GM18507 (cell line): ENCODE measurements at places on chromosomes 11 and 22.

DNA sequence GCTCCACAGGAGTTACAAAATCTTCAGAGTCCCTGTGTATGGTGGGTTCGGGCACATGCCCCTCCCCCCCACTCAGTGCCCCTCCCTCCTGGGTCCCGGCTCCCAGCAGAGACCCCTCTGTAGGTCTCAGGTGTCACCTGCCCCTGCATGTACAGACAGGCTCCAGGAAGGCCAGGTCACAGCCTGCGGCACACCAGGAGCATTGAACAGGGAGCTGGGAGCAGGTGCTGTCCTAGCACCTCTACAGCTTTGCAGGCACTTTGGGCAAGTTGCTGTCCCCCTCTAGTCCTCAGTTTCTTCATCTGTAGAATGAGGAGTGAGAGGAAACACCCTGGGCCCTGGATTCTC lies 80.1 kb upstream of the RTL6 start:
- DNase-seq: no peak

DNA sequence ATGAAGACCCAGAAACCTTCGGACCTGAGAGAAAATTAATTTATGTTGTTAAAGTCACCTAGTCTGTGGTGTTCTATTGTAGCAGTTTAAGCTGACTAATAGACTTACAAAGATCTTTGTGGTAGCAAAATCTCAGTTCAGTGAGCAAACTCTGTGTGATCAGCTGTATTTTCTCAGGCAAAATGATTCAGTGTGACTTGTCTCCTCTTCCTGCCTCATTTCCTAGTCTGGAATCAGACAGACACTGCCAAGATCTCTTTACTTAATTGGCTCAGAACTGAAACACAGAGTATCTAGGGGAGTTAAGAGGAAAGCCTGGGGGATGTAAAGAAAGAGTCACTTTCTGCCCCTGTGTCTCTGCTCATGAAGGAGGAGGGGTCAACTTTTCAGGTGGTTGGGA lies 564.7 kb downstream of the KCNA4 start:
- DNase-seq: no peak

- DNase-seq: no peak
These were observed 900.1 kb downstream of the BRD1 start for GRCh38 chr22:48927591-48927990.

DNA sequence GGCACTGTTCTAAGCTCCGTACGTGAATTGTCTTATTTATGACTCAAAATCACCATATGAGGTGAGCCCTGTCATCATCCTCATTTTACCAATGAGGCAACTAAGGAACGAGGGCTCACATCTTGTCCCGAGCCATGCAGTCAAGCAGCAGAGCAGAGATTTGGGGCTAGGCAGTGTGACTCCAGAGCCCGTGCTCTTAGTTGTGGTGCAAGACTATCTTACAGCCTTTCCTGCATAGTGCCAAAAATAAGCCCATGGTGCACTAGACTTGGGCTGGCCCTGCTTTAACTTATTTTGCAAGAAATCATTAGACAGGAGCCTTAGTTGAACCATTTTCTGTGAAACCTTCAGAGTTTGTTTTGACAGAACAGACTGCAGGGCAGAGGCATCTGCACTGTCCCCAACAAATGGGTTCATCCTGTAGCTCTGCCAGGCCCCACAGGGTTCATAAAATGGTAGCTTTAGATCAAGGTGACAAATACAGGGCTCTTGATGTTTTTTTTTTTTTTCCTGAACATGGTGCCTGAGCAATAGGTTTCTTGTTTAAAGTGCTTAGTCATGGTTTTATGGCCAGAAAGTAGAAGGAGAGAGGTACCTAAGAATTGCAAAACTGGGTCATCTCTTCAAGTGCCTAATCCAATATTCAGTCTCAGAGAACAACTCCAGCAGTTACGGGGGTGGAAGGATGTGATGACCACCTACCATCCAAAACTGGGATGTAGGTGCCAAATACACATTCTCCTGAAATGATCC lies 56.6 kb downstream of the BMAL1 start:
- DNase-seq: no peak

DNA sequence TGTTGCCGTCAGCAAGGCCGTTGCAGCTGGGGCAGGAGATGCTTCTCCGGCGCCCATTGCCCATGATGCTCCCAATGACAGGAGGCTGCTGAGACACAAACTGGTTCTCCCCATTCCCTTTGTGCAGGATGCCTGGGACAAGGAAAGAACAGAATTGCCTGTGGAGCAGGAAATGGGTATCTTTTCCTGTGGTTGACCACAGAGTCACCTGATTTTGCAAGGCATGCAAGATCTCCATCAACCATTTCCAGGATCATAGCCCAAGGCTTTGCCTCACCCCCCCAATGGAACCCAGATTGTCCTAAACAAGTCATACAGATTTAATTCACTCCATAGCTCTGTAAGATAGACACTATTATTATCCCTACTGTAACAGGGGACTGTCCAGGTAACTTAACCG lies 148.1 kb upstream of the NARS2 start:
- DNase-seq: no peak

DNA sequence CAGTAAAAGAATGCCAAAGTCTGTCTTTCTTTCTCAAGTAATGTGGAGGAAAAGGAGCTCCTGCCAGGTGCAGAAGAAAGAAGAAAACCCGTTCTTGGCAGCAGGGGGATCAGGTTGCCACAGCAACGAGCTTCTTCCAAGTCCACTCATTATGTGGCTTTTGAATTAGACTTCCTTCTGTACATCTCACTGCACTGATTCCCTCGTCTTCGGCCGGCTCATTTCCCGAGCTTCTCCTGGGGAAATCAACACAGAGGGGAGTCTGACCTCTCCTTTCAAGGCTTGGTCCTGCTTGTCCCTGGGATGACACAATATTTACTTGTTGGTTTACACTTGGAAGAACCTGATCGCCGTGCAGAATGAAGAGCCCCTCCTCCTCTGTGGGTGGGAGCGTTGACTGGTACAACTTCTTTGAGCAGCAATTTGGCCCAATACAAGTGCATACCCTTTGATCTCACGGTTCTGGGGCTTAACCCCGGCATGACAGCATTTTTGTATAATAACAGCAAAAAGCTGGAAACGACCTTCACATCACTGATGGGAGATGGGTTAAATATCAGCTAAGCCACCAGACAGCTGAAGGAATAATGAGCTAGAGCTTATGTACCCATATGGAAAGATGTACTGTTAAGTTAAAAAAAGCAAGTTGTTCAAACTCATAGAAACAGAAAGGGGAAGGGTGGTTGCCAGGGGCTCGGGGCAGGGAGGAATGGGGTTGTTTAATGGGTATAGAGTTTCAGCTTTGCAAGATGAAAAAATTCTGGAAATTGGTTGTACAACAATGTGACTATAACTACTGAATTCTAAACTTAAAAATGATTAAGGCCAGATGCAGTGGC lies 35.4 kb downstream of the MCHR1 start:
- DNase-seq: no peak

DNA sequence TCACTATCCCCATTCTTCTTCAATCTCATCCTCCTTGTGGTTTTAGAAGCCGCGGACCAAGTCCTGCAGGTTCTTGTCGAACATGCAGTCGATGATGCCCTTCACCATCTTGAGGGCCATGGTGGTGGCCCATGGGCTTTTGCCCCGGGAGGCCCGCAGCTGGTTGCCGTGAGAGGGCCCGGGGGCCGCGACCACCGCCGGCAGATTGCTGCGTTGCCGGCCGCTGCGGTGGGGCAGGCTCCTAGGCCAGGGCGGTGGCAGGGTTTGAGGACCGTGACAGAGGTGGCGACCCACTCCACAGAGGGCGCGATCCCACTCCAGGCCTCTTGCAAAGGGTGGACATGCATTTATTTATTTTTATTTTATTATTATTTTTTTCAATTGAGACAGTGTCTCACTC lies 67.0 kb downstream of the APOL5 start:
- no peak for DNase-seq

DNA sequence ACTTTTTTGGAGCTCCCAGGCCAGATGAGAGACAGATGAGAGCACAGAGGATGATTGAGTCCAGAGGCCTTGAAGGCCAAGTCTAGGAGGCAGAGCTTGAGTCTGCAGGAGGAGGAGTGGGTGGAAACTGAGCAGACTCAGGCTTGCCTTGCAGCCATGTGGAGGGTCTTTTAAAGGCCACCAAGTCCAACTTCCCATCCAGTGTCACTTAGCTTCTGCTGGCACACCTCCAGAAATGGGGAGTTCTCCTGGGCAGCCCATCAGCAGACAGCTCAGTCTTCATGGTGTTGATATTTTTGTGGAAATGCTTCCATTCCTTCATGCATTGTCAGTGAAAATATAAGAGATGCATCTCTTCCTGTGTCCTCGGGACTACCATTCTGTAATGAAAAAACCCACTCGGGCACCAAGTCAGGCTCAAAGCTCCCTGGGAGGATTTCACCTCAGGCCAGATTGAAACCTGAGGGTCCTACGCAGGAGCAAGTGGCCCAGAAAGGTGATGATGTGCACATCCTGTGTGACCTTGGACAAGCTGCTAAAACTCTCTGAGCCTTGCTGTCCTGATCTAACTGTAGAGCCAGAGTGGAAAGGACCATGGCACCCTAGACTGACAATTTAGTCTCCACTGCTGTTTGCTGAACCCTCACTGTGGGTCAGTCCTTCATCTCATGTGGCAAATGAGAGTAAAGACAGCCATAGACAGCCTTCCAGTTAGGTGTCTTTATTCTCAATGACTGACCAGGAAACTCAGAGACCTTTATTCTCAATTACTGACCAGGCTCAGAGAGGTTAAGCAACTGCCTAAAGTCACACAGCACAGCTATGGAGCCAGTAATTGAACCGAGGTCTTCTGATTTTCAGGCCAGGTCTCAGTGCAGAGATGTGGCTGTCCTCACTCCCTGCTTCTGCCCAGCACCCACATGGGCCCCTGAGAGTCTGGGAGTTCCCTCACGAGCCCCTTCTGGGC lies 2.9 kb upstream of the LRRC32 start:
- DNase-seq: no peak

- DNase-seq: no peak
These were observed 35.9 kb upstream of the MMP20 start for GRCh38 chr11:102661040-102661439.

DNA sequence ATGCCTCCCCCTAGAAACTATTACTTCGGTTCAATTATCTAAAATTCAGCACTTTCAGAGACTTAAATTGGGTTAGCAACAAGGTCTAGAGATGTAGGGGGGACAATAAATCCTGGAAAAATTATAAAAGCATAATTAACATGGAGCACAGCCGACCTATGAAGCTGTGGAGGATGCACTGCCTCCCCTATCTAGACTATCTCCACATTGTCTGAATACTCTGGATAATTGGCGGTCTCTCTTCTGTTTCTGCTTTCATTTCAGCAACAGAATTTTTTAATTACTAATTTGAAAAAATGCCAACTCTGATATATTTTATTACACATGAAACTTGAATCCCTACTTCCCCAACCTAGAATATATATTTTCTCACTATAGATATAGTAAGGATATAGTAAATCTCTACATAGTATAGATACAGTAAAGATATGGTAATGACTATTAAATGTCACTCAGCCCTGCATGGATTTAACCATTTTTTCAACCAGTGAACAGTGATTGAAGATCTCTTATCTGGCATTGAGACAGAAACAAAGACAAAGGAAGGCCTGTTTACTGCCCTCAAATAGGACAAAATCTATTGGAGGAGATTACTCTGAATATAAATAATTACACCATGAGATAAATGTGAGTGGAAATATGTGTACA lies 157.6 kb downstream of the BLID start:
- no peak for DNase-seq

GRCh38 chr11:134333946-134334345 lies 2.2 kb downstream of the GLB1L2 start:
- no peak for DNase-seq

- DNase-seq: no peak
These were observed 117.1 kb downstream of the KCNC1 start for GRCh38 chr11:17851697-17852096.

DNA sequence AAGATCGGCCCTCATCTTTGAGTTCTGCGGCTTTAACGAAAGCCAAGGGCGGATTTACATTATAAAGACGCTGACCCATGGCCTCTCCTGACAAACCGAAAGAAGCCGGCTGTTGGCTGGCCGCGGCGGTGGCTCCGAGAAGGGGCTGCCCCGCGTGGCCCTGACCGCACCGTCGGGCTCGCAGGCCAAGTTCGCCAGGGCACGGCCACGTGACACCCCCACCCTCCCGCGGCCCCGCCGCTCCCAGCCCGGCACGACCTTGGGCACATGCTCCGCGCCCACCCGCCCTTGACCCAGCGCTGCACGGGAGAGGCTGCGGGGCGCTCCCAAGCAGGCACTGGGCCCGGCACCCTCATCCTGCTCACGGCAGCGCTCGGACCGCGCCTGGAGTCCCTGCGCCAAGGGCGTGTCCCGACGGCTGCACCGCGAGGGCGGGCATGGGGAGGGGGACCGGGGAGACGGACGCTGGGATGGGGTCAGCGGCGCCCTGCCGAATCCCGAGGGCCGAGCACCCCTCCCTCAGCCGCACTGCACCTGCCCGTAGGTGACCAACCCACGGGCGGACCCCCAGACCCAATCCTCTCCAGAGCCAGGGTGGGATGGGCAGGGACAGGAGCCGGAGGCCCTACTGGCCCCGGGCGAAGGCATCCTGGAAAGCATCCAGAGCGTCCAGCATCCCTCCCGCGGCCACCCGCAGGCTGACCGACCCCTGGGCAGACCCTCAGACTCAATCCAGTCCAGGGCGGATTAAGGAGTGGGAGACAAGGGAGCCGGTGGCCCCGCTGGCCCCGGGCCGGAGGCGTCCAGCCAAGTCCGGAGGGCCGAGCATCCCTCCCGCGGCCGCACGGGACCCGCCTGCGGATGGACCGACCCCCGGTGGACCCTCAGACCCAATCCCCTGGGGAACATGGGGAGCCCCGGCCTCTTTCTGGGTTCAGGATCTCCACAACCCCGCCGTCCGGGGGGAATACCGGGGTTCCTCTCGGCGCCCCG lies 759 bp downstream of the CPT1A start:
- DNase-seq: no peak

DNA sequence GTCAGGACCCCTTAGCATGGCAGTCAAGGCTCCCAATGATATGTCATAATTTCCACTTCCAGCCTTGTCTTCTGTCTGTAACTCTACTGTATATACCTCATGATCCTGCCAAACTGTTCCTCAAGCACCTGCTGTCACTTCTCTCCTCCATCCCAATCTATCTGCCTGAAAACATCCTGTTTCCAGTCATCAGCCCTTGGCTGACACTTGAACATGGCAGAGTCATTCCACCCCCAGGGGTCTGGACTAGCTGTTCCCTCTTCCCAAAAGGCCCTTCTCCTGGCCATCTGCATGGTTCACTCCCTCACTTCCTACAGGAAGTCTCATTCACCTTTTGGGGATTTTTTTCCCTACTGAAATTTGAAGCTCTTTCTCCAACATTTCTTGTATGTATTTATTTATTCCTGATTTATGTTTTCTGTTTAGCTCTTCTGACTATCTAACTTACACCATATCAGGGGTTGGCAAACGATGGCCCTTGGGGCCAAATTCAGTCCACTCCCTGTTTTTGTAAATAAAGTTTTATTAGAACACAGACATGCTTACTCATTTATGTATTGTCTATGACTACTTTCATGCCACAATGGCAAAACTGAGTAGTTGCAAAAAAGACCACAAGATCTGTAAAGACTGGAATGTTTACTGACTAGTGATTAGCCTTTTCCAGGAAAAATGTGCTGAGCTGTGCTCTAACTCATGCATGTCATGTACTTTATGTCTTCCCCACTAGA lies 278.4 kb downstream of the KIRREL3 start:
- no peak for DNase-seq

- no peak for DNase-seq
These were observed 22.2 kb downstream of the SBF1 start for GRCh38 chr22:50452649-50453048.

GRCh38 chr11:65288706-65289536 lies 25.7 kb upstream of the CDC42EP2 start:
- no peak for DNase-seq
